ENCODE measurements at places on chromosomes 11 and 22.

DNA sequence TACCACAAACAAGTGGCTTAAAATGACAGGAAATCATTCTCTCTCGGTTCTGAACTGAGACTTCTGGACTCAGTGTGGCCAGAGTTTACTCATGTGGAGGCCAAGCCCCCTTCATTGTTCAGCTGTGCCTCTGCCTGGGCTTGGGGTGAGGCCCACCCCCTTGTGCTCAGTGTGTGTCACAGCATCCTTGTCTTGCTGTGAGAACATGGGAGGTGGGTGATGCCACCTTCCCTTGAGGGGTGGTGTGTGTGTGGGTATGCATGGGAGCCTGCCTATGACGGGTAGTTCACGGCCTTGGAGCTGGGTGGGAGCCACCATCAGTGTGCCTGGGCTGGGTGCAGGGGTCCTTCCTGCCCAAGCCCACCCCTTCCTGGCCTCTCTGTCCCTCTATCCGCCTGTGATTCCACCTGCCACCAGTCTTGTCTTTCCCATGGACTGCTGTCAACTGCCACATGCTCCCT, 101.7 kb downstream of the MORC2 start:
- DNase-seq: peak; percentile 43

GRCh38 chr22:34150023-34150422, 229.7 kb upstream of the LARGE1 start:
- DNase-seq: no peak

- peak; percentile 39 for DNase-seq
These were observed 419 bp downstream of the ANKRD49 start for GRCh38 chr11:94494126-94494680.

- no peak for DNase-seq
These were observed 33.4 kb upstream of the CTTN start for GRCh38 chr11:70364745-70365543.

- no peak for DNase-seq
These were observed 239.0 kb downstream of the TENM4 start for GRCh38 chr11:79201677-79202347.

- no peak for DNase-seq
These were observed 102.0 kb downstream of the GRIK4 start for GRCh38 chr11:120613264-120614226.

DNA sequence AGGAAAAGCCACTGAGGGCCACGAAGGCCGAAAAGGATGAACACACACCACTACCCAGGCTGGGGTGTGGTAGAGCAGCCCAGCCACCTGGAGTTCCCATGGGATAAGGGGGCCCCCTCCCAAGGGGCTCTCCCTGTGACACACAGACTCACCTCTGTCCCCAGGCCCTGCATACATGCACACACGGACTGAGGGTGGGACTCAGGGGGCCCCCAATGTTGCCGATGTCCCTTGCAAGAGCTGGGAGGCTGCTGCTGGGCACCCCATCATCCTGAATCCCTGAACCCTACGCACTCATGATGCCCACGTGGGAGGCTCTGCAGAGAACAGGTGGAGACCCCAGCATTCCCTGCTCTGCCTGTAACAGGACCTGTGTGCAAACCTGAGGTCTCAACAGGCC, 14.5 kb downstream of the SHANK2 start:
- DNase-seq: no peak

GRCh38 chr22:42692239-42693054, 28.2 kb downstream of the A4GALT start:
- no peak for DNase-seq

DNA sequence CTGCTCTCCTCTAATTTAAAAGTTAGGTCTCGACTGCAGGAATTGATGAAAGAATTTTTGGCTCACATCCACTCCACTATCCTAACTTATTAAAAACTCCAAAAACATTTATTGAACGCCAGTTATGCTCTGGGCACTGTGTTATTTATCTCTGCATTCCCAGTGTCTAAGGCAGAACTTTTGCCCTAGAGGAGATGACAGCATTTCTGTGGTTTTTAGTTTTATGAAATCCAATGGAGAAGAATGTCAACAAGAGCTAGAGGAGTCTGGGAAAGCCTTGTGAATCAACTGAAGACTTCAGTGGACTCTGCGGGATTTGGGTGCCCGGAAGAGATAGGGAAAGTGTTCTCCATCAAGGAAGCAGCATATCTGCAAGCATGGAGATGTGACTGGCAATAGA, 217.0 kb upstream of the PGR start:
- peak; percentile 25 for DNase-seq

GRCh38 chr22:39316440-39317083, 2.9 kb downstream of the RPL3 start:
- peak; percentile 94 for DNase-seq
